EL (cell line): ENCODE measurements at places on chromosomes 4 and X.

- DNase-seq, result peak; percentile 34
These were observed 856.6 kb downstream of the CENPC start for GRCh38 chr4:66688674-66689073.

GRCh38 chrX:31397119-31397518 is 325.3 kb upstream of the FTHL17 start:
- DNase-seq, result peak; percentile 74

GRCh38 chr4:145626623-145626982 is 7.4 kb downstream of the MMAA start:
- DNase-seq, result no peak

DNA sequence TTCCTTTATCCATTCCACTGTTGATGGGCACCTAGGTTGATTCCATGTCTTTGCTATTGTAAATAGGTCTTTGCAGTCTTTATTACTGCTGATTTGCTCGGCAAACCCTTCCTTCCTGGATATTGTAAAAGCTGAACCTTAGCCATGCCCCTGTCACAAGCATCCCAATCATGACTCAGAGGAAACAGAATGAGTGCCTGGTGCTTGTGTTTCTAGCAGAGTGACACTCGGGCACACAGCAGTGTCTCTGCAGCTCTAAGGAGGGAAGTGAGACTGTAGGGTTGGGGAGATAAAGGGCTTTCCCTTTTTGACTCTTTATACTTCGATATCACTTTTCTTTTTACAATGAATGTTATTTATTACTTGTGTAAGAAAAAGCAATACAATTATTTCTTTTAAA is 83.3 kb downstream of the AKAP4 start:
- DNase-seq, result no peak

DNA sequence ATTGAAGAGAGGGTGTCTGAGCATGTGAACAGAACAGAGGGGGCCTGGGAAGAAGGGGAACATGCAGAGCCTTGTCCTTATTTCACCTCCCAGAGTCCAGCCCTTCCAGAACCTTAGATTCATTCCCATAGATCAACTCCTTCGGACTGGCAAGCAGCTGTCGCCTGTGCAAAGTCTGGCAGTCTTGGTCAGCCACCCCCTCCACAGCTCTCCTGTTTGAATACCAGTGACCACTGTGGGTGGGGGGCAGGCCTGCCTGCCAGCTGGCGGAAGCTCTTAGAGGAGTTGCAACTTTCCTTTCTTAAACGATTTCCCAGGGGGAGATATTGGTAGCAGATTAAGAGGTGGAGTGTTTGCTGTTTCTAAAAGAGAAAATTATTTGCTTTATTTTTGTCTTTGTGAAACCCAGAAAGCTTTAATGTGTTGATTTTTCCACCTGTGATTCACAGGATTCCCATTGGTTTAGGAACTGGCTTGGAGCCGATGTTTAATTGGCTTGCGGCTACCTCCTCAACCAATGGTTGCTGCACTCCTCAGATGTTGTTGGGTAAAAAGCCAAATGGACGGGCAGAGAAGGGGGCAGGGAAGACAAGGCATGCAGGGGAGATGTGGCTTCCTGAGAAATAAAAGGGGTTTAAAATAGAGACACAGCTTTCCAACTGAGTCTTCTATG is 62.2 kb upstream of the PRPS1 start:
- DNase-seq, result peak; percentile 59
